ENCODE measurements at places on chromosomes 2 and 18.

GRCh38 chr2:50615291-50615690 lies 416.6 kb downstream of the NRXN1 start:
- no peak for DNase-seq

- no peak for DNase-seq
Observed at GRCh38 chr18:45402485-45403056, 212.7 kb upstream of the SLC14A2 start.

DNA sequence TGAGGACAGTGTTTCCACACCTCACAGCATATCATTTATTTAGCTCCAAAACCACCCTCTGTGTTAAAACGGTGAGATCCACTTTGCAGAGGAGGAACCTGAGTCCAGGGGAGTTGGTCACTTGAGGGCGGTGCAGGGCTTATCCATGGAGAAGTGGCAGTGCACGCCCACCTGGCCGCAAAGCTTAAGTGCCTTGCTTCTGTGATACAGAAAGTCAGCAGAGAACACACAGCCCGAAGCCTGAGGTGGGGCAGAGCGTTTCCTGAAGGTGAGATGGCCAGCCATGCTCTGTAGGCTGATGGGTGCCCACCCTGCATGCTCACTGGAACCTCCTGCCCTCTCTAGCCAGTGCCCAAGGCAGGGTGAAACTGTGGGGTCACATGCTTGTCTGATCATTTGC lies 87.3 kb downstream of the SH3RF3 start:
- DNase-seq = no peak

- DNase-seq = peak; percentile 75
Observed at GRCh38 chr2:120552800-120553481, 182.7 kb upstream of the GLI2 start.

GRCh38 chr2:74528600-74529356 lies 728 bp downstream of the AUP1 start:
- DNase-seq = no peak
